ENCODE measurements at places on chromosomes 13 and 19.

GRCh38 chr13:40922437-40923040 lies 96.6 kb downstream of the ELF1 start:
- DNase-seq: no peak

DNA sequence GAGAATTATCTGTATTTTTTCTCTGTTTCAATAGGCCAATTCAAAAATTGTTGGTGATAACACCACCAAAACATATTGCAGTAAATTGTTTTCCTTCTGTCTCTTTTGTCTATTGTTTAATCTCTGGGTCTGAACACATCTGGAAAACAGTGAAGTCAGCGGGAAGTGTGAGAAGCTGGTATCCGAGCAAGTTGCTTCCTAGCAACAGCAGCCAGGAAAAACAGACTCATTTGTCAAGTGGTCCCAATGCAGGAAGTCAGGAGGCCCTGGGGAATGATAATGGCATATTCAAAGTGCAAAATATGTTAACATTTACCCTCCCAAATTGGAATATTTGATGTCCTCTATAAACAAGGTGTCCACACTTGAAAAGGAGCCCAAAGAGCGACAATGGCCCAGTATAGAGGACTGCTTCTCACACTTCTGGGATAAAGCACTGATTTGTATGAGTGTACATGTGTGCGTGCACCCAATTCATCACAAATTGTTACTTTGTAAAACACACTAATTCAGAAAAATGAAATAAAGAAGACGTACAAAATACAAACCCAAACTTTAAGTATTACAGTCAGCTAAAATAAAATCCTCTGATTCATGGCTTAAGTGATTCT lies 515.0 kb downstream of the TBC1D4 start:
- no peak for DNase-seq

DNA sequence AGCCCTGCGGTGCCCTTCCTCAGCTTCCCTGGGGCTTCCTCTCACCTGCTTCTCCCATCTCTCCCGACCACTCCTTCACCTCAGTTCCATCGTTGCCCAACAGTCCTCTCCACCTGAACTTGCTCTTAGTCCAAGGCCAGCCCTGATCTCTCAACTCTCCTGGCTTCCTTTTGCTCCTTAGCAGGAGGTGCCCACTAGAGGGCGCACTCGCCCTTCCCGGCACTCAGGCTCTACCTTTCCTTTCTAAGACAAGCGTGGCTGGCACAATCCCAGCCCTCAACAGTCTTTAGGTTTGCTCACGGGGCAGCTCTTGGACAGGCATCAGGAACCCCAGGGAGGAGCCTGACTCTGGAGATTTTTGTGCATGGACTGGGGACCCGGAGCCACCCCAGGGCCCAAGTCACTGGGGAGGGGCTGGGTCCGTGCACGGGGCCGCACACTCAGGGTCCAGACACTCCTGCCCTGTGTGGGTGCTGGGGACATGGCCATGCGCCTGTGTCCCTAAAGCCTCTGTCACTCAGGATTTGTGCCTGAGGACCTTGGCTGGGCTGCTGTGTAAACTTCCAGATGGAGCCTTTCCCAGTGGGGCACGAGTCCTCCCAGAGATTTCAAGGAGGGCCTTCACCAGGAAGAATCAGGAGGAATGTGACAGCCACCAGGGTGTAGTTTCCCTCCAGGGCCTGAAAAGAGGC lies 12.1 kb upstream of the CEACAM8 start:
- peak; percentile 21 for DNase-seq

GRCh38 chr19:3335431-3336350 lies 30.7 kb upstream of the NFIC start:
- no peak for DNase-seq

DNA sequence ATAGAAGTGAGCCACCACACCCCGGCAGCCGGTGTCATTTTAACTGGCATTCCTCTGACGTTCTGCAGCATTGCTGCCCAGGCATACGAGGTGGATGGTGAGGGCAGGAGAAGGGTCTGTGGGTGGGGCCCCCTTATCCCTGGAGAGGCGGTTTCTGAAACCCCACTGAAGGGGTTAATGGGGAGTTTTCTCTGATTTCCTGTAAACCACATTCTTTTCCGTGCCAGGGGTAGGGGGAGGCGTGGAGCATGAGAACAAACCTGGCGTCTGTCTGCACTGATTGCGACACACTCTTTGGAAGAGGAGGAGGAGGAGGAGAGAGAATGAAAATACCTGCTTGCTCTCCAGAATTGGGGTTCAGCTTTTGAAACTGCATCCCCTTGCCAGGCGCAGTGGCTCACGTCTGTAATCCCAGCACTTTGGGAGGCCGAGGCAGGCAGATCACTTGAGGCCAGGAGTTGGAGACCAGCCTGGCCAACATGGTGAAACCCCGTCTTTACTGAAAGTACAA lies 2.7 kb upstream of the C3 start:
- DNase-seq: no peak

GRCh38 chr13:73101351-73102007 lies 42.7 kb downstream of the KLF5 start:
- DNase-seq: no peak

DNA sequence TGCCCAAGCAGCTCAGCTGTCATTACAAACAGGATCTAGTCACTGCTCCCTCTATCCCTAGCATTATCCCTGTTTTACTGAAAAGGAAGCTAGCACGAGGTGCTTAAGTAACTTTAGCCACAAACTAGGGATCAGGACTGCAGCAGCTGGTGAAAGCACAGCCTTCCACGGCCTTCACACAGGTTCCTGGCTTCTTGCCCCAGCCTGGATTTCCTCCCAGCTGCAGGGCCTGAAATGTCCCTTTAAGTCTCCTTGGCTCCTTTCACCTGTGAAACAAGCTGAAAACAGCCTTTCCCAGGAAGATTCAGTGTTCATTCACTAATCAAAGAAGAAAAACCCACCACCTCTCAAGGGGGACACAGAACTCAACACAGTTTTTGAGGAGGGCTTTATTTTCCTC lies 754.5 kb downstream of the DIAPH3 start:
- no peak for DNase-seq

GRCh38 chr19:9673912-9674662 lies 813 bp downstream of the ZNF562 start:
- DNase-seq: no peak

GRCh38 chr19:6038634-6039405 lies 60.9 kb upstream of the RANBP3 start:
- DNase-seq: no peak

DNA sequence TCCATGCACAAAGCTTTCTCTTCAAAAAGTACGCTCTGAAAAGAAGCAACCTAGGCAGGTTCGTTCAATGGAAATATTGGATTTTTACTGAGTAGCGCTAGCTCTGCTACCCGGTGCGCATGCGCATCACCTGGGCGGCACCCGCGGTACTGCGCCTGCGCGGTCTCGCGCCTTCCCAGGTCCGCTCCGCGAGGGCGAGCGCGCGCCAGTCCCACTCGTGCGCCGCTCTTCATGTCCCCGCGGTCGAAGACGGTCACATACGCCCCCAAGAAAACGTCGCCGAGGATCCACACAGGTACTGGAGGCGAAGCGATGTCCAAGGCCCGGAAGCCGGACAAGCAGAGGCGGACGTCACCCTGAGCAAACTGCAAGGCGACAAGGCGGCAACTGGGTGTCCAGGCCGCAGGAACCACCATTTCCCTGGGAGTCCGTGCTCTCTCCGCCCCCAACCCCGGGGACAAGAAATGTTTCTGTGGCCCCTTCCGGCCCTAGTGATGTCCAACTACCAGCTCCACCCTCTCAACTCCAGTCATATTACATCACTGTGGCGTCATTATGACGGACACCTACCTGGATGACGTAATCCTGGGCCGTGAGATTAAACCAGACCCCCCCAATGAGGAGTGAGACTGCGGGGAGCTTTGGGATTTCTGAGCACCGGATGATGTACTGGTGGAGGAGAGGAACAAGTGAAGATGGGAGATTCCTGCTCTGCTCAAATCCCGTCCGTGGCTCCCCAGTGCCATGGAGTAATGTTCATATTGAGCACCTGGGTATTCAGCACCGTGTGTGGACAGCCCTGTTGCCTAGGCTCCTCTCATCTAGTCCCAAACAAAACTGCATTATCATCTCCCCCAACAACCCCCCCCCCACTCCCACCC lies 4.8 kb upstream of the KCNC3 start:
- DNase-seq: peak; percentile 62

DNA sequence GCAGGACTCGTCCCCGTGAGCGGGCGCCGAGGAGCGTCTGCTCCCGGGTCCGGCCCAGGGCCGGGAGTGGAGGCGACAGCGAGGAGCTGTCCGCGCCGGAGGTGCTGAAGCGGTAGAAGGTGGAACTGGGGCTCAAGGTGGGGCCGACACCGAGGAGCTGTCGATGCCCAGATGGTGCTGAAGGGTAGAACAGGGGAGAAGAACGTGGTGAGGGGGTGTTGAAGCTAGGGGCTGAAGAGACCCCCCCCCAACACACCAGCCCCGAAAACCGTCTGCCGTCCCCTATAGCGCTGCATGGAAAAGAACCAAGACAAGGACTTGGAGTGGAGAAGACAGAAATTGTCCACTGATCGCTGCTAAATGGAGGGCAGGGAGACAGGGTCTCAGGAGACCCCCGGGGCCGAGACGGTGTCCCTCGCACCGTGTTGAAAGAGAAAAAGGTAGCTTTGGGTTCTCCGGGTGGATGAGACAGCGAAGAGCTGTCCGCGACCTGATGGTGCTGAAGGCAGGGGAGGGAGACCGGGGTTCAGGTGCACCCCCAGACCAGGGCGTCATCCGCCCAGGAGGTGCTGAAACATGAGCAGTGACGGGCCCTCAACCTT lies 7.1 kb upstream of the PDE4C start:
- DNase-seq: peak; percentile 14

DNA sequence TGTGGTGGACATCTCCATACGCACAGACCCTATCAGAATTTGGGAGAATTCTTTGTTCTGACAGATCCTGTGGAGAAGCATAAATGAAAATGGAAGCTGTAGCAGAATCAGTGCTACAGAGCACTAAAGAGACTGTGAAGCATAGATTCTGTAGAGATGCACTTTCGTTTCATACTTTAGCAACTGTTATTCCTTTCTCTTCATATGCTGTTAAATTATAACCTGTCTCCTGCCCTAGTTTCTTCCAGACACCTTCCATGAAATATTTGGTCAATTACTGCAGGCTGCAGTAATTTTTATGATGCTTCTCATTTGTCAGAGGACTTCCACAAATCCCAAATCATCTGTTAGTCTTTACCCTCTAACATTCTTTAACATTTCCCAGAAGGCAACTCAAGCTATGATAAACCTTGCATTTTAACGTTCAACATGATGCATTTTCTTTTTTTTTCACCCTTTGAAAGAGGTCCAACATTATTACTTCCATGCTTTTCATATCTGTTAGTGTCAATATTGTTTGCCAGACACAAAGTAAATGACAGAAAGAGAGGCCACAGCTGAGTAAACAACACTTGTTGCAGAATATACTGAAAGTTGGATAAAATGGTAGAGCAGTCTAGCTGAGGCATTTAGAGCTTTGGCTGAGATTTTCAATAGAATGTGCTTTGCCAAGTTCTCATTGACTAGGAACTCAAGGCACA lies 412.7 kb downstream of the LMO7 start:
- DNase-seq: no peak

- no peak for DNase-seq
These were observed 301.6 kb downstream of the SLITRK6 start for GRCh38 chr13:85497652-85498051.

DNA sequence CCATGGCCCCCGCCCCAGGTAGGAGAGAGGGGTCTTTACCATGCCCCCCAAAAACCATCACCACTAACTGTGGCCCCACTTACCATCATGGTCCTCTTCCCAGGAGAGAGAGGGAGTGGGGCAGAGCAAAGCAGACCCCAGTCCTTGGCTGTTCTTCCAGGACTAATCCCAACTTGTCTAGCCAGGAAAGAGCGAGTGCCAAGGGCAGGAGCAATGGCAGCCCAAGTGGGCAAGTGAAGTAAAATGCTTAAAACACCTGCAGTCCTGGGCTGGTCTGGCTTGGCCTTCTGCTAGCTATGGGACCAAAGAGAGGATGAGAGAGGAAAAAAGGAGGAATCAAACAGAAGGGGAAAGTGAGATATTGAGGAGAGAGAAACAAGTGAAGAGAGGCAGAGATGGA lies 17.9 kb downstream of the ZSWIM4 start:
- DNase-seq: no peak

- no peak for DNase-seq
These were observed 95.0 kb downstream of the ZNF737 start for GRCh38 chr19:20470345-20471135.

DNA sequence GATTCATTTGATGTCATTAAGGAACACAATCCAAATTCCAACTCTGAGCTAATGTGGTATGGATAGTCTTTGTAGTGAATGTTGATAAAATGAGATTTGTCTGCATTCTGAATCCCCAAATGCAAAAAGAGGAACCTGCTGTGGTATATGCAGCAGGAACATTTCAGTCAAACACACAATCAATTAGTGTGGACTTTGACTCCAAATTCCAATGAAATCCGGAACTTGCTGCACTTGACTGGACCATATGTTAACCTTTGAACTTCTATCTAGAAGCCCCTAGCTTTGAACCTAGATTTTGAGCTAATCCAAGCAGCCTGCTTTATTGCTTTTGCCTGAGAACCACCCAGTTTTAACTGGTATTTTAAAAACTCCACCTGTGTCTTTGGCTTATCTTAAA lies 341.3 kb downstream of the SPRY2 start:
- DNase-seq: no peak

- DNase-seq: no peak
These were observed 95.5 kb upstream of the SERP2 start for GRCh38 chr13:44278166-44278565.

GRCh38 chr13:31072041-31072440 lies 89.7 kb downstream of the HSPH1 start:
- no peak for DNase-seq

- no peak for DNase-seq
These were observed 1096.8 kb upstream of the PCDH20 start for GRCh38 chr13:62512194-62513141.

GRCh38 chr13:103799028-103799427 lies 732.8 kb upstream of the SLC10A2 start:
- no peak for DNase-seq

DNA sequence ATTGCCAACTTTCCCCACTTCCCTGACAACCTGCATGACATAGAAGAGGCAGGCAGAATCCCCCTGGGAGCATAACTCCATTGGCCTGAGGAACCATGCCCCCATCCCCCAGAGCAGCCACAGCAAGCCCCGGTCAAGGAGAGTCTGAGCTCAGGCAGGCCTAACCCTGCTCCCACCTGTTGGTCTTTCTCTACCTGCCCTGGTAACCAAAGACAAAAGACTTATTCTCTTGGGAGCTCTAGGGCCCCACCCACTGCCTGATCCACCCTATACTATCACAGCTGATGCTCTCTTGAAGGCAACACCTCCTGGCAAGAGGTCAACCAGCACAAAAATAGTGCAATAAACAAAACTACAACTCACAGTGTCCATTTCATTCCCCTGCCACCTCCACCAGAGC lies 59.3 kb downstream of the TNFSF13B start:
- no peak for DNase-seq

- DNase-seq: peak; percentile 79
These were observed 14.1 kb upstream of the AKAP8L start for GRCh38 chr19:15432629-15433518.

- DNase-seq: peak; percentile 72
These were observed at the start of gene SAMD1 for GRCh38 chr19:14090509-14091080. Gene SAMD1 (minus strand): TSS chr19:14090751.

- DNase-seq: no peak
These were observed 35.0 kb downstream of the ZSWIM4 start for GRCh38 chr19:13830114-13830740.

Measured in stimulated activated CD8-positive, alpha-beta memory T cell treated with anti-CD3 and anti-CD28 coated beads, Interleukin-15, amount 100 ng/mL, for 1 hour (primary cell).